ENCODE measurements at places on chromosomes 11 and 22.
A peak's percentile ranks its signal among the peaks of the same experiment; 100 is the strongest.

- no peak for DNase-seq
These were observed 140.0 kb downstream of the CACNA1I start for GRCh38 chr22:39710380-39711150.

GRCh38 chr22:45298934-45299505 lies 10.7 kb upstream of the FAM118A start:
- DNase-seq = no peak

DNA sequence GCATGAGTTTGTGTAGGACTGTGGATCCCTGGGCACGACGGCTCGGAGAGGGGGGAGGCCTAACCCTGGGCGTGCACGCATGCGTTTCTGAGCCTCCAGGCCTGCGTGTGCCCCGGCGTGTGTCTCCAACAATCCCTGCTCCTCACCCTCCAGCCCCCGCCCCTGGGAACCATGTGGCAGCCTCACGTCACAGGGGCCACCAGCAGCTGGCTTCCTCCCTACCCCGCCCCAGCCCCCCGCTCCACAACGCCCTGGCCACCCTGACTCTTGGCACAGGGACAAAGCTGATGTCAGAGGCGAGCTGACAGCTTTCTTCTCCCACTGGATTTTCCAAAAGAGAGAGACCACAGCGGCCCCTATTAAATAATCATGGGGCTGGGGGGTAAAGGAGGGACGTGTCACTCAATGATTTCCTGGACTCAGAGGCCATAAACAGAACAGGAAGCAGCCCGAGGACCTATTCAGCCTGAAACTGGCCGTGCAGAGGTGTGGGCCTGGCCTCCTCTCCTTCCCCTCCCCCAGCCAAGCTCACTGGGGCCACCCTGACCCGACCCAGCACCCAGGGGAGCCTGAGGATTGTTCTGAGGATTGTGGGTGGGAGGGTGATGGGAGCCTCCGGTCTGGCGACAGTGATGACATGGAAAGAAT lies 6.8 kb upstream of the LIF start:
- DNase-seq = peak; percentile 72

- no peak for DNase-seq
These were observed 65.3 kb downstream of the CTTN start for GRCh38 chr11:70463478-70464255.

DNA sequence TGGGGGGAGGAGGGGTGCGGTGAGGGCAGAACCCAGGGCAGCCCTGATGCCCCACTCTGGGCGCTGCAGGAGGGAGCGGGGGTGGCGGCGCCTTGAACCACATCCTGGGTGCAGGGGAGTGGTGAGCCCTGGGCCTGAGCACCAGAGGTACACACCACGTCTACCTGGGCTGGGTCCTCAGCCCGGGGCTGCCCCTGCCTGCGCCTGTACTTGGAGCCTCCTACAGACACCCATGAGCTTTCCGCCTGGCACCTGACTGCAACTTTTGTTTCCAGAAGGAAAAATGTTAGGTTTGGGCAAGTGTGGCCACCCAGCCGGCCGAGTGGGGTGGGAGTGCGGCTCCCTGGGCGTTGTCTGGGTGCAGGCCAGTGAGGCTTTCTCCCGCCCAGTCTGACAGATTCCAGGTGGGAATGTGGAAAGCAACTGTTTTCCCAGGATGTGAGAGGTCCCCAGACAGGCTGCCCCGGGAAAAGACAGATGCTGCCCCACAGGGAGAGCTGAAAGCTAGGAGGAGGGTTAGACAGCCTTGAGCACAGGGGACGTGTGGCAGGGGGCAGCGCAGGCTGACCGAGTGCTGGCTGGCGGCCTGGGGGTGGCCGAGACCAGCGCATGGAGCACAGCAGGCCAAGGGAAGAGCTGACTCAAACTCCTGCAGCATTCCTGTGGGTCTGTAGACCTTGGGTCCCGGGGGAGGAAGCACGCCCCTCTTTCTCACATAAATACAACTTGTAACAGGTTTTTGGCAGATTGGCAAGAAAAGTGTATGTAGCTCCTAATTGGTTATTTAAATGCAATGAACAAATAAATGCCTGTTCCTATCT lies 44.1 kb downstream of the GNB1L start:
- peak; percentile 30 for DNase-seq

- no peak for DNase-seq
These were observed 56.4 kb upstream of the PITPNB start for GRCh38 chr22:27975381-27976013.

DNA sequence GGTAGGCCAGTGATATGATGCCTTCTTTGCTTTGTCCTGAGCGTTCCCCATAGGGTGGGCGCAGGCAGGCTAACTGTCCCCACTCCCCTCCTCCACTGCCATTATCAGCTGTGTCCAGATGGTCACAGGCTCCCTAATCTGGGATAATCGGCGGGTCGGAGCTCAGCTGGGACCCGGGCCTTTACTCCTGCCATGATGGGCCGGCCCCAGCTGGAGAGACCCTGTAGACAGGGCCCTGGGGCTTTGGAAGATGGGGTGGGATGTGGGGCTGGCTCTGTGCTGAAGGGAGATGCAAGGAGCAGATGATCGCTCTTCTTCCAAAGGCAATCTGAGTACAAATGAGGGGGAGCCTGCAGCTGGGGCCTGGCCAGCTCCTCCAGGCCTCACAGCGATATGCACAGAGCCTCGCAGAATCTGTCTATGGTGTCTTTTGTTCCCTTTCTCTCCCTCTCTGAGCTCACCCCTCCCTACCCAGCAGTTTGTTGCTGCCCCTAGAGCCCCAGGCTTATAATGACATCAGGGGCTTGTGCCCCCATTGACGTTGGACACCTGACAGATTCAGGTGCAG lies 11.9 kb downstream of the KLHL35 start:
- no peak for DNase-seq

DNA sequence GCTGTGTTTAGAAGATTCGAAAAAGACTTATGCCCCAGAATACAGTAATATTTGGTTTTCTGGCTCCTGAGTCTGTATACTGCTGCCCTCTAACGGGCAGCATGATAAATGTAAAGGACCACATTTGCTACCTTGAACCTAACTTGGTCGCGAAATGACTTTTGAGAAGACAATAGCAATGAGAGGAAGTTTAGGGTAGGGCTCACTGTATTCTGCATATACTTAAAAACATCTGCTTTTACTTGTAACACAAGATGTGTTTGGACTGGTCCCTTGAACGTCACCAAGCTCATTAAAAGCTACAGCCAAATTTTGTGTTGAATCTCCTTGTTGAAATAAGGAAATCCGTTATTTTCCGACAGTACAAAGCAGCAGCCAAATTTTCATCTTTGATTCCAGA lies 309.1 kb downstream of the SWAP70 start:
- peak; percentile 63 for DNase-seq

GRCh38 chr11:20066783-20067156 lies 93.5 kb downstream of the DBX1 start:
- DNase-seq = no peak

GRCh38 chr22:36358533-36359469 lies 29.0 kb downstream of the MYH9 start:
- peak; percentile 75 for DNase-seq

GRCh38 chr11:16095756-16096155 lies 260.6 kb downstream of the SOX6 start:
- peak; percentile 14 for DNase-seq

DNA sequence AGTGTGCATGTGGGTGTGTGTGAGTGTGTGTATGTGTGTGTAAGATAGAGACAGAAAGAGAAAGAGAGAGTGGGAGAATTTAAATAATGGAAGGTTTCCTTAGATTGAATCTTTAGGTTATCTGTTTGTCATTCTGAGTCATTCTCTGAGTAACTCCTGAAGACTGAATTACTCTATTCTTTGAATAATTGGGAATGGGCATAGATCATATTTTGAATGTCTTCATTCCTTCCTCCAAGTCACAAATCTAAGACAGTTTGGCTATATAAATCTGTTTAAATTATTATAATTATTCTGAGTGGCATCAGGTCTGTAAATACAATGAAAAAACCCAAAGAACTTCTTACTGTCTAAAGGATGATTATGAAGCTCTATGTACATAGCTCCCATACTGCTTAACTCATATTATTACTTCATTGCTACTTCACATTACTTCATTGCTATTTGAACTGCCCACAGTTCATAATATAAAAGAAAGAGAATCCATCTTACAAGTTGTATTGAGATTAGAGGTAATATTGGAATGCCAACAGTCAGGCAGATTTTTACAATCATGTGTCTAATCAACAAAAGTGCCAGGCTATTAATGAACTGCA lies 346.6 kb upstream of the CCDC179 start:
- no peak for DNase-seq

- peak; percentile 41 for DNase-seq
These were observed 23.5 kb downstream of the TESMIN start for GRCh38 chr11:68727783-68728182.

- peak; percentile 15 for DNase-seq
These were observed 189.8 kb downstream of the CSNK2A3 start for GRCh38 chr11:11163236-11163635.

- no peak for DNase-seq
These were observed 13.7 kb downstream of the DCDC1 start for GRCh38 chr11:31355817-31356216.

DNA sequence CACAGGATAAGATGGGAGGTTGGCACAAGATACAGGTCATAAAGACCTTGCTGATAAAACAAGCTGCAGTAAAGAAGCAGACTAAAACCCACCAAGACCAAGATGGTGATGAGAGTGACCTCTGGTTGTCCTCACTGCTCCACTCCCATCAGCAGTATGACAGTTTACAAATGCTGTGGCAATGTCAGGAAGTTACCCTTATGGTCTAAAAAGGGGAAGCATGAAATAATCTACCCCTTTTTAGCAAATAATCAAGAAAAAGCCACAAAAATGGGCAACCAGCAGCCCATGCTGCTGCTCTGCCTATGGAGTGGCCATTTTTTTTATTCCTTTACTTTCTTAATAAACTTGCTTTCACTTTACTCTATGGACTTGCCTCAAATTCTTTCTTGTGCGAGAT lies 8.7 kb upstream of the PIWIL4 start:
- DNase-seq = no peak

- DNase-seq = peak; percentile 9
These were observed 2.0 kb upstream of the CEP126 start for GRCh38 chr11:101912823-101913284.

GRCh38 chr11:115710980-115711379 lies 206.8 kb upstream of the CADM1 start:
- no peak for DNase-seq

- no peak for DNase-seq
These were observed 47.0 kb upstream of the PLET1 start for GRCh38 chr11:112307616-112308015.

GRCh38 chr11:45262900-45263299 lies 23.2 kb downstream of the SYT13 start:
- peak; percentile 24 for DNase-seq

- DNase-seq = no peak
These were observed 1156.9 kb downstream of the BRD1 start for GRCh38 chr22:48670731-48671130.

- DNase-seq = peak; percentile 80
These were observed 2.2 kb downstream of the ME3 start for GRCh38 chr11:86670181-86670580.

DNA sequence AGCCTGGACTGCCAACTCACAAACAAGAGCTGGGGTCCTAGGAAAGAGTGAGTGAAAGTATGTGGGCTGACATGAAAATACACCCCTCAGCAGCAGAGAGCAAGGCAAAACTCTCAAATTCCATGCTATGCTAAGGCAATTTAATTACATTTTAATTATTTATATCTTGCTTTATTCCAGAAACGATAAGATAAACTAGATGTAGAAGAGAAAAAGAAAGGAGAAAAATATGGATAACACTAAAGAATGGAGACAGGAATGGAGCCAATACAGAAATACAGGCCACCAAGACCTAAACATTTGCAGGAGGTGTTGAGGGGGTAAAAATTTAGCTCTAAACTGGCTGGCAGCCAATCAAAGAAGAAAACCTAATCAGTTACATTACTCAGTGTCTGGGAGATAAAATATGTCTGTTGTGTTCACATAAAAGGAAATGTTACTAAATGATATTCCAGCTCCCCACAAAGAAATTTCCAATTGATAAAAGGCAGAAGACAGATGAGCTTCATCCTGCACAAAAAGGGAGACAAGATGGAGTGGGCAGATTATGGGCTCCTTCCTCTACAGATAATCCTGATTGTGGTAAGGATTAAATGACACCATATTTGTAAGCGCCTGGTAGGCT lies 223.5 kb upstream of the BLID start:
- no peak for DNase-seq

DNA sequence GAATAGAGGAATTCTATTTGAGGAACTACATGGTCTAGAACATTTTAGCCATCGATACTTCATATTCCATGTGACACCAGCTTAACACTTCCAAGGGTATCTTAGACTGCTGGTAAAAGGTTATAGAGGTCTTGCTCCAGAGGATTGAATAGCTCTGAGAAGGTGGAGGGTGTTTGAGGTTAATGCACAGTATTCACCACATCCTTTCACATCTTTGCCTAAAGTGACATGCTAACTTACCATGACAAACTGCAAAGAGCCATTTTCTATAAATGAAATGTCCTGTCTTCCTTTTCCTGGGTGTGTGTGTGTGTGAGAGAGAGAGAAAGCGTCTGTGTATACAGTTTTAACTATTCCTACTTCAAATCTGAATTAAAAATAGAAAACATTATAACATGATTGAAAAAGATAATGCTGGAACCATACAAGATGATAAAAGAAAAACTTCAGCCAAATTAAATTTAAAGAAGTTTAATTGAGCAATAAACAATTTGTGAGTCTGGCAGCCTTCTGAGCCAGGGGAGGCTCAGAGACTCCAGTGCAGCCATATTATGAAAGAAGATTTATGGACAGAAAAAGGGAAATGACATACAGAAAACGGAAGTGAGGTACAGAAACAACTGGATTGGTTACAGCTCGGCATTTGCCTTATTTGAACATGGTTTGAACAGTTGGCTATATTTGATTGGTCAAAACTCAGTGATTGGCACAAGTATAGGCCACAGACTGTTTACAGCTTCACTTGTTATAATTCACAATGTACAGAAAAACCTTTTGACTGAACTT lies 320.9 kb upstream of the CCDC179 start:
- DNase-seq = no peak

DNA sequence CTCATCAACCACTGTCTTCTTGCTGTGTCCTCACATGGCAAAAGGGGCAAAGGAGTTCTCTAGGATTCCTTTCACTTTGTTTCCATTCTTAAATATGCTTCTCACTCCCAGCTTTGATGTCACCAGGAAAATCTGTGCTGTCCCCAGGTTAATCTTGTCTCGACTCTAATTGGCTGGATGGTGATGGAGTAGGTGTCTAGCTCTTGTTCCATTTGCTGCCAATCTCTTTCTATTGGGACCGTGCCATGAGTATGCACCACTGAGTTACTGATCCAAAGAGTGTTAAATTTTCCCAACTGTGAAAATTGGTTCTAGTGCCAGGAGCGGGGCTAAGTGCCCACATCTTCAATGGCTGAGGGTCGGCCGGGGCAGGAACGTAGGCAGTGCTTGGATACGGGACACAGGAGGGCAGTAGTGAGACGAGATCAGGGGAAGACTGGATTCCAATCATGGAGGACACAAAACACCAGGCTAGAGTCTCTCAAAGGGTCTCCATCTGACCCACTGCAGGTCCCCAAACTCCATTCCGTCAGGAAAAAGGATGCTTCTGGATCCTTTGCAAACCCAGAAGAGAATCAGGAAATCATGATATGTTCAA lies 47.7 kb upstream of the CSNK2A3 start:
- DNase-seq = no peak

- DNase-seq = no peak
These were observed 21.3 kb downstream of the SIK2 start for GRCh38 chr11:111623527-111624030.

- peak; percentile 12 for DNase-seq
These were observed 74.5 kb upstream of the CSNK2A3 start for GRCh38 chr11:11427542-11427941.
